Skin of body (tissue), 3 donors: ENCODE measurements at places on chromosomes 11 and 22.

- no peak for DNase-seq
These were observed 38.2 kb downstream of the CD6 start for GRCh38 chr11:61009392-61010275.

GRCh38 chr22:39496131-39496838, 5.8 kb upstream of the MIEF1 start:
- DNase-seq: peak; percentile 44

GRCh38 chr11:130999992-131000770, 83.9 kb upstream of the SNX19 start:
- DNase-seq: no peak

- no peak for DNase-seq
These were observed 74.6 kb downstream of the CELSR1 start for GRCh38 chr22:46462726-46463371.

- DNase-seq: no peak
These were observed 5.8 kb upstream of the CEP295 start for GRCh38 chr11:93655581-93656255.

DNA sequence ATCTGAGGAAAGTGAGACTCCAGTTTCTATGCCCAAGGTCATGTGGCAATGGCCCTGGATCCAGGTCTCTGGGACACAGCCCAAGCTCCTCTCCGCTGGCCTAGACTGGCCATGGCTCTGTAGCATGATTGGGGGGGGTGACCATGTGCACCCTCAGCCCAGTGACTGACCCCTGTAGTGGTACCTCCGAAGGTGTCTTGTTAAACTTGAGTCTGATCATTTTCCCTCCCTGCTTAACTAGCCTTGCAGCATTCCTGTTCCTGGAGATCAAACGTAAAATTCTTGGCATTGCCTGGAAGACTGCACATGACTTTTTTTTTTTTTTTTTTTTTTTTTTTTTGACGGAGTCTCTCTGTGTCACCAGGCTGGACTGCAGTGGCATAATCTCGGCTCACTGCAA, 1116.0 kb downstream of the TBC1D22A start:
- DNase-seq: no peak

- DNase-seq: no peak
These were observed 65.0 kb downstream of the SPON1 start for GRCh38 chr11:14027525-14027924.

- DNase-seq: peak; percentile 17
These were observed 58.2 kb upstream of the FTH1 start for GRCh38 chr11:62025487-62026105.

GRCh38 chr22:50061824-50062355, 3.8 kb upstream of the TTLL8 start:
- DNase-seq: no peak

DNA sequence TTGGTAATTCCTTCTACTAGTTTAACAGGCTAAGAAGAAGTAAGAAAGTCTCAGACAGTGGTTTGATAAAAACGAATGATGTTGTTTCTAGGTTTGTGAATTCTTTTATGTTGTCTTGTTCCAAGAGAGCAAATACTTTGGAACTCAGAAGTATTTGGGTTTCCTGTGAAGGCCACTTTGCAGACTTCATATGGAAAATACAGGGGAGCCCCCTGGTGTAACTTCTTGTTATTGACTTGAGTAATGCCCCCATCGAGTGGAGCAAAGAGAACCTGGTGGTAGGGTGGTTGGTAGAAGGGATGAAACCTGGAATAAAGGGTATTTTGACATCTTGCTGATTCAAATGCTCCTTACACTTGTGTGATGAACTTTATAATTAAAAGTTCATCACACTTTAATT, 40.0 kb upstream of the PTH start:
- no peak for DNase-seq

- DNase-seq: no peak
These were observed 29.3 kb downstream of the NAT10 start for GRCh38 chr11:34134765-34135164.

GRCh38 chr11:68398995-68399851, 61.3 kb upstream of the PPP6R3 start:
- peak; percentile 59 for DNase-seq

DNA sequence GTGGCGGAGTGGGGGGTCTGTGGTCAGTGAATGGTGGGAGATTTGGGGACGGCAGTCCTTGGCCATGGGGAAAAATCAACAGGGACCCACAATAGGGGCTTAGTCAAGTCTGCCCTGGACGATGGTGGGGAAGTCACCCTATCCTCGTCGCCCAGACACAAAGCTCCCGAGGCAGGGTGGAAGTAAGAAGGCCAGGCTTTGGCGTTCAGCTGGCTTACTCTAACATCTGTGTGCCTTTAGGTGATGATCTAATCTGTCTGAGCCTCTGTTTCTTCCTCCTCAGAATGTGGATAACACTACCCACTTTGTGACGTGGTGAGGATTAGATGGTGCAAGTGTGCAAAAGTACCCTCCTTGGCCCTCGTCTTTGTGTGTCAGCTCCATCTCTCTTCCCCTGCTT, 192.2 kb downstream of the ST3GAL4 start:
- no peak for DNase-seq

DNA sequence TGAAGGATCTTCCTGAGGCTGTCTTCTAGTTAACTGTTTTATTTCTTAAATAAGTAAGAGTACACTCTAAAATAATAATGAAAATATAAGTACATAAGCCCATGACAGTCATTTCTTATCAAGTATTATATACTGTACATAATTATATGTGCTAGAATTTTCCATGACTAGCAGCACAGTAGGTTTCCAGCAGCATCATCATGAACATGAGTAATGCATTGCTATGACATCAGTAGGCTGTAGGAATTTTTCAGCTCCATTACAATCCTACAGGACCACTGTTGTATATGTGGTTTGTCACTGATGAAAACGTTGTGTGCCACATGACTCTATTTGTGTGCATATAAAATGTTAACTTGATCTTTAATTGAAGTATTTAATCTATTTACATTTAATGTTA, 22.0 kb downstream of the ZNF202 start:
- DNase-seq: no peak

DNA sequence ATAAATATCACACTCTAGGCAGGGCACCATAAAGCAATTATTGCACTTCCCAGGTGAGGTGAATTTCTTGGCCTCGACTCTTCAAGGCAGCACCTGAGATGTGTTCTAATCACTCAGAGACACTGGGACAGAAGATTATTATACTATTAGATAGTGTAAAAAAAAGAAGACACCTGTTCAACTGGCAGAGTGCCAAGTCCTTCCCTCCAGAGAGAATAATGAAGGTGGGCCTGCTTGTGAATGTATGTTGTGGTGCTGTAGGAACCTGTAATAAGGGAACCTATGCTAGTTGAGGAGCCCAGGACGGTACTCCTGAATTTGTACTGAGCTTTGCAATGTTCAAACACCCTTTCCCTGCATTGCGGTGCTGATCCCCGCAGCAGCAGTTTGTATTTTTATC, 107.5 kb downstream of the NXPE2 start:
- DNase-seq: no peak

GRCh38 chr11:72617080-72617762, 57.0 kb downstream of the PDE2A start:
- DNase-seq: peak; percentile 72

GRCh38 chr11:47057365-47057764, 119.3 kb downstream of the ARFGAP2 start:
- no peak for DNase-seq

GRCh38 chr11:67007126-67007525, 15.8 kb upstream of the SYT12 start:
- no peak for DNase-seq

GRCh38 chr11:4979036-4979435, 15.6 kb upstream of the OR51L1 start:
- DNase-seq: no peak

DNA sequence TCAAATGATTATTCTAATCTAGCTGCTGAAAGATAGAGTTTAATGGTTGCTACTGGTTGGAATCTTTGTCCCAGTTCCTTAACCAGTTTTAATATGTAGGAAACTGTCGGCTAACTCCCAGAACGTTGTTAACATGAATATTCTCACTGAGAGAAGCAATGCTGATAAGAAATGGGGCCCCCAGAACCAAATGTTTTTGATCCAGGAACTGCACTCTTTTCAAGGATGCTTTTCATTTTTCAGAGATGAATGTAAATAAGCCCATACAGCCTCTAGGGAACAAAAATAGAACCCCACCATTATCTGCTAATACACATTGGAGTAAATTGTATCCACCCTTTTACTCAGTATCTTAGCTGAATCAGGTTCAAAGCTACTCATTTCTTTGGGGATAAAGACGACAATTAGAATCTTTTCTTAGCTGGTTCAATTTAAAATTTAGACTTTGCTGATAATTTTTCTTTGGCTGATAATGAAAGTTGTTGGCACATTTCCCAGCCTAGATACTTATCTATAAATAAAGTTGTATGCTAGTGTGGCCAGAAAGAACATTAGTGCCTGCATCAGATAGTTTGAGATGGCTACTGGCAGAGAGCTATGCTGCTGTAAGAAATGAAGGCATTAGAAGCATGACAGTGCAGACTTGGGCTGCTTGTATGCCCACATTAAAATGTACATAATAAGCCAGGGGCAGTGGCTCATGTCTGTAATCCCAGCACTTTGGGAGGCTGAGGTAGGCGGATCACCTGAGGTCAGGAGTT, 323.3 kb upstream of the PDGFD start:
- DNase-seq: no peak

DNA sequence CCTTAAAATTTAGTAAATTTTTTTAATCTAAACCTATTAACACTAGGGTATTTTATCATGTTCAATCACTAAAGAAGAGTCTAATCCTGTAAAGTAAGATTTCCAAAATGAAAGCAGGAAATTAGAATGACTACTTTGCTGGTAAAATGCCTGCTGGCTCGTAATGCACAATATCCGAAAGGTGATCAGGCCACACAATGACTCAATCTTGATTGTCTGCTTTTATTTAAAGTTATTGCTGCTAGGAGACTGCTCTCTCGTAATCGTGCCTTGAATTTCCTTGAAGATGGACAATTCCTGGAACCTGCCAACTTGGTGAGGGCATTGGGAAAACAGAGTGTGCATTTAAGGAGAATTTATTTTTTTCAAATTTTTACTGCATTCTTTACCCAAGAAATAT, 1786.5 kb upstream of the RAG2 start:
- DNase-seq: no peak

GRCh38 chr11:91513734-91514133, 710.9 kb upstream of the FAT3 start:
- DNase-seq: no peak

- no peak for DNase-seq
These were observed 2.1 kb downstream of the APOBEC3B start for GRCh38 chr22:38984224-38984623.

- DNase-seq: no peak
These were observed 14.9 kb upstream of the OR51S1 start for GRCh38 chr11:4863876-4864275.

DNA sequence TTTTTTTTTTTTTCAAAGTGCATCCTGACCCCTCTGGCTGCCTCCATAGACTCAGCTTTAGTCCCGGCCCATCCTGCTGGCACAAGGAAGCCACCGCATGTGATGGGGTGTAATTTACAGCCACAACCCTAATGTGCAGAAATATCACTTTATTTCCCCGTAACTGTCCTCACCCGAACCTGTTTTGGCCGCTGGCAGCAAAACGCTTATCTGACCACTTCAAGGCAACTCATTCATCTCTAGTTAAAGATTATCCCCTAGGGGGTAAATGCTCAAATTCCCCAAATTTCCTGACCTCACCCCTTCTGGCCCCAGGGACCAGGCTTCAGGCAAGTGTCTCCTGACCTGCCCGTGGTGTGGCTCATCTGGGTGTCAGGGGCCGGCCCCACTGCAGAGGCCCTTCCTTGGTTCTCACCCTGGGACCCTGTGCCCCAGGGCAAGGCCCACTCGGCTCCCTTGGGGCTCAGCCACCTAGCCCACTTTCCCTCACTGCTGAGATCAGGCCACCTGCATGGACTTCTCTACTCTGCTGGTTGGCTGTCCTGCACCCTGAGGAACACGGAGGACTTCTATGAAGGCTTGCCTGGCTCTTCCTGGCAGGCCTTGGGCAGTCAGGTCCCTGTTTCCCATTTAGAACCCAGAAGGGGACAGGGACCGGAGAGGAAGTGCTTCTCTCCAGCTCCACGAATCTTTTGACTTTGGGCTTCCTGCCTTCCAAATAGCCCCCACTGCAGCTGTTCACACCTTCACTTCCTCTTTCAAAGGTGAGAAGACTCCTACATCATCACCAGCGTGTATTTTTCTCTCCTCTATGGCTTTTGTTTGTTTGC, 53.3 kb downstream of the WNT11 start:
- no peak for DNase-seq

GRCh38 chr11:69156235-69156639, 502 bp downstream of the SMIM38 start:
- no peak for DNase-seq

GRCh38 chr11:26626346-26626745, 54.3 kb upstream of the MUC15 start:
- DNase-seq: no peak

DNA sequence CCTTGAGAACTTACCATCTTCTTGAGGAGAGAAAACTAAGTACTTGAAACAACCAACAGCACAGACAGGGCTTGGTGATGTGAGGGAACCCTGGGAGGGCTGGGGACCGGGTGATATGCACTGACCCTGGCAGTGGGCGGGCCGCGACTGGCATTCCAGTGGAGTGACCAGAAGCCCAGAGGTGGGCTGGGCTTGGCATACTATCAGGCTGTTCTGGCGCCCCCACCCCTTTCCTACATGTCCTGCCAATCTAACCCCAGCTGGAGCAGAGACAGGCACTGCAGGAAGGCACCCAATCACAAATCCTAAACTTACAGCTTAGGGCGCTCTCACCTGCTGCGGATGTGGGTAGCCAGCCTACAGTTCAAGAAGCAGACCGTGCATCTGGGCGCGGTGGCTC, 54.0 kb upstream of the GCAT start:
- DNase-seq: no peak

- DNase-seq: no peak
These were observed 395.0 kb upstream of the CCDC90B start for GRCh38 chr11:83681031-83681781.

- DNase-seq: no peak
These were observed 18.1 kb upstream of the SCARF2 start for GRCh38 chr22:20455709-20456063.

DNA sequence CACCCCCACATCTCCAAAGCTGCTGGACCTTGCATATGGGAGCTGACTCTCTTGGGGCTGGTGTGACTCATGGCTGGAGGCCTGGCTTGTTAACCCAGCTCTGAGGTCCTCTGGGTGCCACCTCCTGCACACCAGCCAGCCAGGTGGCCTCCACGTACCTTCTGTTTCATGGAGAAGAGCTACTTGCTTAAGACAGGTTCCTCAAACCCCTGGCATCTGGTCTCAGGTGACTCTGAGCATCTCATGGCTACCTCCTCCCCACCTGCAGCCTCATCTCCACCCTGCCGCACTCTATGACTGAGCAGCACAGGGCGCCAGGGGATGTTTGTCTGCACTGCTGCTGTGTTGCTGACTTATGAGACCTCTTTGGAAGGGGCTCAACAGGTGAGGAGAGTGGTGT, 55.7 kb downstream of the BCR start:
- DNase-seq: no peak

- DNase-seq: no peak
These were observed 2191.2 kb downstream of the LRRC4C start for GRCh38 chr11:39268176-39268690.
